ENCODE measurements at places on chromosomes 7 and 10.

GRCh38 chr7:35630024-35630972 lies 64.6 kb downstream of the HERPUD2 start:
- DNase-seq = no peak

DNA sequence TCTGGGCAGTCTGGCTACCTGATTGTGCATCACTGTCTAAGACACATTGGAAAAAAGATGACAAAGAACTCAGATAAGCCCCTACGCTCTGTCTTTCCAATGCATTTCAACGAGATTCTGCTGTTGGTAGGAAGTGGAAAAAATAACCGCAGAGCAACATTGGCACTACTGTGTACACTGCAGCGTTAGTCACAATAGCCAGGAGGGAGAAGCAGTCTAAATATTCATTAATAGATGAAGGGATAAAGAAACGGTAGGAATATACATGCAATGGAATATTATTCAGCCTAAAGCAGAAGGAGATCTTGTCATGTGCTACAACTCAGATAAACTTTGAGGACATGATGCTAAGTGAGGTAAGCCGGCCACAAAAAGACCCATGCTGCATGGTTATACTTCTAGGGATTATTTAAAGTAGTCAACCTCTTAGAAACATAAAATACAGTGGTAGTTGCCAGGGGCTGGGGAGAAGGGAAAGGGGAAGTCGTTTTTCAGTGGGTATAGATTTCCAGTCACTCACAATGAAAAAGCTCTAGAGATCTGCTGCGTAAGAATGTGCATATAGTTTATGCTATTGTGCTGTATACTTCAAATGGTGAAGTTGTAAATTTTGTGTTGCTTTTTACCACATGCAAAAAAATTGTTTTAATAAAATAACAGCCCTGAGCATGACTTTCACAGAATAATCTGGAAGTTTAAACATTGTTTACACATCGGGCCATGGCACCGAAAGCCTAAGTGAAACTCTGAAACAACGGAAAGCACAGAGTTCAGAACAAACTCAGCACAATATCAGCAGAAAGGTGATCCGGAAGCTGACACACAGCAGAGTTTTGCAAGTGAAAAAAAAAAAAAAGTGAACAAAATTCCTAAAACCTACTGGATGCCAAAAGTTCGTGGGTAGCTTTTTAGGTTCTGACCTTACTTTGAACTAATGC lies 40.1 kb downstream of the ELMO1 start:
- no peak for DNase-seq

GRCh38 chr7:98643236-98643985 lies 26.3 kb downstream of the NPTX2 start:
- DNase-seq = no peak

GRCh38 chr7:43116451-43116850 lies 4.0 kb downstream of the HECW1 start:
- DNase-seq = no peak

GRCh38 chr10:104937567-104937966 lies 296.5 kb downstream of the SORCS3 start:
- no peak for DNase-seq

DNA sequence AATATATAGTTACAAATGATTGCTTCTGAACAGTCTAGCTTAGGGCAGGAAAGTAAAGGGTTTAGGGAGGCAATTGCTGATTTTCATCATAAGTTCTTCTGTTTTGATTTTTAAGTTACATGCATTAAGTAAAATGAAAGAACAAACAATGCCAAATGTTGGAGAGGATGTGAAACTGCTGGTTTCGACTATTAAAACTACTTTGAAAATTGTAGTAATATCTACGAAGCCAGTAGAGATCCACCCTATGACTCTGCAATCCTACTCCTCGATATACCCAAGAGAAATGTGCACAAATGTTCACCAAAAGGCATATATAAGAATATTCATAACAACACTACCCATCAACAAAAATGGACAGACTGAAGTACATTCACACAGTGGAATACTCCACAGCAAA lies 24.3 kb downstream of the PDZD8 start:
- DNase-seq = no peak

- no peak for DNase-seq
Measured at GRCh38 chr10:113382691-113383090, 170.2 kb upstream of the HABP2 start.

Data from activated CD4-positive, CD25-positive, alpha-beta regulatory T cell (primary cell).